ENCODE measurements at places on chromosomes 3 and 15.

- DNase-seq, result no peak
Measured at GRCh38 chr3:14503033-14503705, 37.0 kb downstream of the GRIP2 start.

DNA sequence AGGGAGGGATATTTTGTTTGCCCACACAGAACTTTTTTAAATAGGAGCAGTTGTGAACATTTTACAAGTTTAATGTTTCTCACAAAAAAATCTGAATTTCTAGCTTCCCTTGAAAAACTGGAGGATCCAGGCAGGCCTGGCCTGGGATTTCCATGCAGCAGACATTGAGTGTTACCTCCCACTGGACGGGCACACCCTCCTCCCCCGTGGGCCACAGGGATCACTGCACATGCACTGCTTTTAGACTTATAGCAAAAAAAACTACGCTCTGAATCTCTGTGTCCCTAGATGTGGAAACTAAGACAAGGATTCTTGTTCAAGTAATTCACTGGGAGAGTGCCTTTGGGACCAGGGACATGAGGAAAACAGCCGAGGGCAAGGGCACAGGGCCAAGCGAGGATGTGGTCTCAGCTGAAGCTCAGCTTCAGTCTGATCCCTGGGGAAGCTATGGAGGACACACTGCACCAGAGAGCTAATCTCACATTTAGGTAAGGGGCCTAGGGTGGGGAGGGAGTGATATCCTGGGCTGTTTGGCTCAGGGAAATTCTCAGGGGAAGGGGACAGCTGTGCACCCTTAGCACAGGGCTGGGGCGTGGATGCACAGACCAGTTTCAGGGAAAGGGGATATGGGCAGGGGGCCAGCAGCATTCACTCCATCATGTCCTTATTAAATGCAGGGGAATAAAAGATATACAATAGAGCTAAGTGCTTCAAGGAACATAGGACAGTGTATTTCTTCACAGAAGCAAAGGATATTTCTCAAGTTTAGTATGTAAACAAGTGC lies 46.0 kb downstream of the FSIP1 start:
- DNase-seq, result no peak

- DNase-seq, result no peak
Measured at GRCh38 chr3:32794487-32795308, 23.1 kb upstream of the TRIM71 start.

DNA sequence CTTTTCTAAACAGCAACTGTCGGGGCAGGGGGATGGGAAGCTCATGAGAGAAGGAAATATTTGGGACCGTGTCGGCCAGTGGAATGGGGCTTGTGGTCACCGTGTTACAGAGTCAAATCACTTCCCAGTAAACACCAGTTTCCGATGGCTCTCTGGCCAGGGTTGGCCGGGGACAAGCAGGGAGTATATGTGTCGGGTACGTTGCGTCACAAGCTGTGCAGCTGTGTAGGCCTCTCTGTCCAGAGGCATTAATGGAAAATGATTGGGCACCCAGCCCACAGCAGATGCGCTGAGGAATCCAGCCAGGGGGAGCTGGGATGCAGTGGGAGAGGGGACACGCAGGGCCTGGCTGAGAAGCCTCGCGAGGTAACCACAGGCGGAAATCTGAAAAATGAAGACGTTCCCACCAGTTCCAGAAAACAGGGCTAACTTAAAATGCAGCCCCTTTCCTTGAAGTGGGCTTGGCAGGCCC lies 15.8 kb upstream of the ALDH1A3 start:
- no peak for DNase-seq

DNA sequence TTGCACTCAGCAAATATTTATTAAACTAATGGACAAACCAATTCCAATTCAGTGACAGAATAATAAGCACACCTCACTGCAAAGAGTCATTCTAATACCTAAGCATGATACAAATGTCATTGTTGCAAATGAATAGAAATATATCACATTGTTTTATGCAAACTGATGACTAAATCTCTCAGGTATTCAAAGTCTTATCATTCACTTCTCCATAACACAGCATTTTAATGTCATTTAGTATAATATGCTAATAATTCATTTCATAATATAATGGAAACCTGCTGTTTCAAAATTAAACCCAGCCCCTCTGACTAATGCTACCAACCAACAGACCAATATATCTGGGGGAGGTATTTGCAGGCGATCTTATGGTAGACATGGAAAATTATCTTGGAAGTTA lies 71.8 kb downstream of the FGF7 start:
- no peak for DNase-seq

GRCh38 chr3:113055201-113055600 lies 64.4 kb downstream of the GTPBP8 start:
- no peak for DNase-seq

DNA sequence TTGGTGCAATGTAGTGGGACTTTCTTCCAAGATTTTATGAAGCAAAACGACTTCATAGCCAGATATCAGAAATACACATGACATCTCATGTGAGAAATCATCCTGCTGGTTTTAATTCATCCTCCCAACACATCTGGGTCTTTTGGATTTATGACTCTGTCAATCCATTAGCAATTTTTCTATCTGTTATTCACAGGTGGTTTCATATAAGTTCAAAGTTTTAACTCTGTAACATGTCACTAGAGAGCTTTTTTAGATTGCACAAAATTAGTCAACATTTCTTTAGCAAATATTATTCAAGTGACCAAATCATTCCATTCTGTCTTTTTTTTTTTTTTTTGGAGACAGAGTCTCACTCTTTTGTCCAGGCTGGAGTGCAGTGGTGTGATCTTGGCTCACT lies 30.4 kb downstream of the SQOR start:
- no peak for DNase-seq

GRCh38 chr3:36693670-36694069 lies 70.7 kb downstream of the DCLK3 start:
- DNase-seq, result no peak

DNA sequence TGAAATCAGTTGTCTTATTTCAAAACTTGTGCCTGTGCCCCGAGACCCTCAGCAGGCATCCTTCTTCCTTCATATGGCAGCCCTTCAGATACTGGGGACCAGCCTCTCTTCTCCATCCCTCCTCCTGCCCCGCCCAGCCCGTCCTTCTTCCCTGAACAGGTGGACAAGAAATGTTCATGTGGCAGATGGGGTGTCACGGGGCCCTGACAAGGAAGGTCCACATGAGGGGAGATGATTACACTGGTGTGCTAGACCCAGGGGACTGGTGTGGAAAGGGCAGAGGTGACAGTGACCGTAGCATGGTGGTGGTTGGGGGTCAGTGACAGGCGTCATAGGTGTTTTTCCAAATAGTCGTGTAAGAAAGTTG lies 150.9 kb downstream of the CHDH start:
- DNase-seq, result no peak

- peak; percentile 77 for DNase-seq
Measured at GRCh38 chr3:186930641-186931531, 560 bp downstream of the ST6GAL1 start.

DNA sequence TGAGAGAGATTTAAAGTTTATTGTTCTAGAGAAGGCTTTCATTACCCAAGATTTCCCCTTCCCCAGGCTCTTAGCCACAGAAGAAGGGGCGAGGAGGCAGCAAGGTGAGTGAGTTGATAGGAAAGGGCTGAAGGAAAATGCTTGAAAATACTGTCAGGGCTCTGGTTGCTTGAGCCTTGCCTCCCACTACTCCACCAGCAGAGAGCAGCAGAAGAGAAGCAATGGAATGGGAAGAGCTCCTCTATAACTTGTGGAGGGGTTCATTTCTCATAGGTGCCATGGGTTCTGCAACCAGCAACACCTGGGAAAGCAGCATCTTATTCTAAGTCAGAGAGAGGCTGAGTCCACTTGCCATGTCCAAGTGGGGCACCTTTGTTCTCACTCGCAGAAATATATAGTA lies 184.0 kb upstream of the CNTN6 start:
- no peak for DNase-seq

DNA sequence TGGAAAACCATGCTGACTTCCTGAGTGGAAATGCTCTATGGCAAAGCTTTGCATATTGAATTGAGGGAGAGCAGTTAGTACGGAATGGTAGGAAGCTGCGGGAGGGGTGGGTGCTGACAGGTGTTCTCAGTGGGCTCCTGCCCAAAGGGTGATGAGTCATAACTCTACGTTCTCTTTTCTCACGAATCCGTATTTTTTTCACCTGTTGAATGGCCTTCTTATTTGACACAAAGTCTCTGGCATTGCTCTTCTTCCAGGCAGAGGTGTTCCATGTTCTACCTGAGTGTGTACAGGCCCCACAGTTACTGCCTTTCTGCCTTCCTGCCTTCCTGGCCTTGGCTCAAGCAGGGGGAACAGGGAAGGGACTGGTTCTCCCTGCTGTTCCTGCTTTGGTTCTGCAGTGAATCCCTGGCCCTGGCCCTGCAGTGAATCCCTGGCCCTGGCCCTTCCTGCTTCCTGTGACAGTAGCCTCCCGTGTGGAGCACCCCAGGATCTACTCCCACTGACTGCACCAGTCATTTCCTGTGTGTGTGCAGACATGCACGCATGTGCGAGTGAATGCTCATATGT lies 31.9 kb downstream of the TRAK1 start:
- DNase-seq, result peak; percentile 38

DNA sequence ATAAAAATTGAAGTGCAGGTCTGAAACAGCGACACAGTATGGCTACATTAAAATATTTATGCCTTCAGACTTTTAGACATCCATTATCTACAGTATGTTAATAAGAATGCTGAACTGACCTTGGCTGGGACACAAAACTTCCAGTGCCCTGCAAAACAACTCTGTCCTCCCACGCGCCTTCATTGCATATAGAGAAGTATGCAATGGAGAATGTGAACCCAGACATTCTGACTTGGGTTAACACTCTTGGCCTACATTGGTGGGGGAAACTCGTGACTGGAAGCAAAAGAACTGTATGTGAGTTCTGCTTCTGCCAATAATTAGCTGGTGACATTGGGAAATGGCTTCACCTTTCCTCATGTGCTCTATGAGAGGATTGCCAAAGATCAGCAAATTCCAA lies 110.5 kb upstream of the SLC24A5 start:
- no peak for DNase-seq

GRCh38 chr15:95266451-95267061 lies 1035.2 kb downstream of the MCTP2 start:
- no peak for DNase-seq

- peak; percentile 45 for DNase-seq
Measured at GRCh38 chr3:46089237-46090011, 62.1 kb upstream of the XCR1 start.

DNA sequence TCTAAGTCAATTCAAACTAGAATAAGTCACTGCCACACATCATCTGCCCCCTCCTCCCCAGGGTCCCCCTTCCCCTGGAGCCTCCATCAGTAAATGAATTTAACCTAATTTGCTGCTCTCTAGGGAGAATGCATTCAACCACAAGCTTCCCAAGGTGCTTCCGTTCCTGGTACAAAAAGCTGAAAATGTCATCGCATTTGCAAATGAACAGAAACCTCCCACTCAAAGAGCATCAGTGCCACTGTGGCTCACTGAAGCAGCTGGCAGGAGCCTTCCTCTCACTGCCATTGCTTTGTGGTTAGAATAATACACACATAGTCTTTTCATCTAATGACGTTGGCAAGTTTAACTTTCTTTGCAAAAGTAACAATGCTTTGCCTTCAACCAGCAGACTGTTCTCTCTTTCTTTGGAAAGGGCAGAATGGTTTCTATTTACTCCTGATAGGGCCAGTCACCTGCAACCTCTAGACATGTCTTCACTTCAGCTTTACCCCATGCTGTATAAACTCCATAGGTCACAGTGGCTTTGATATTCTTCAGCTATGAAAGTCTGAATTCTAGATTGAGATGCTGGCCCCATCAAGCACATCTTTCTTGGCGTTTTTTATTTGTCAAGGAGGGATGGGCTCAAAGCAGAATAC lies 238.1 kb downstream of the CPNE4 start:
- DNase-seq, result no peak

- DNase-seq, result no peak
Measured at GRCh38 chr3:39133822-39134221, 19.6 kb downstream of the CSRNP1 start.

DNA sequence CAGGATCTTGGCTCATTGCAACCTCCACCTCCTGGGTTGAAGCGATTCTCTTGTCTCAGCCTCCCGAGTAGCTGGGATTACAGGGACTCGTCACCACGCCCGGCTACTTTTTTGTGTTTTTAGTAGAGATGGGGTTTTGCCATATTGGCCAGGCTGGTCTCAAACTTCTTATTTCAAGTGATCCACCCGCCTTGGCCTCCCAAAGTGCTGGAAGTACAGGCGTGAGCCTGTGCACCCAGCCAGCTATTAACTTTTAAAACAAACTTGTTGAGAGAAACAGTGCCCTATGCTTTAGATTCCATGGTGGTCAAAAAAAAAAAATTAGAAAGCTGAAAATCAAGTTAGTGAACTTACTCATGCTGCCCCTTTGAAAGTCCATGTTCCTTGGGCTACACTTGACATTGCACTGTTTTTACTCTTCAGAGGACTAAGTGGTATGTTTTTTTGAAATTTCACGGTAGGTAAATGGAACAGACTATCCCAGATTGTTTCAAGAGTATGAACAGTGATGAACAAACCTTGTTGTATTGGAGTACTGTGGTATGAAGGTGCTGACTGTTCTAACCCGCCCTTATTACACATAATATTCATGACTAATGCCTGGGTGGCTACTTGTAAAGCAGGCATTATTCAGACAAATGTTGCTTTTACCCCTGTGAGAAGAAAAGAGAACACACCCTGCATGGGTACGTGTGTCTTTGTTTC lies 206.9 kb downstream of the KLHL25 start:
- no peak for DNase-seq

GRCh38 chr15:58019503-58020376 lies 45.8 kb downstream of the ALDH1A2 start:
- DNase-seq, result no peak

DNA sequence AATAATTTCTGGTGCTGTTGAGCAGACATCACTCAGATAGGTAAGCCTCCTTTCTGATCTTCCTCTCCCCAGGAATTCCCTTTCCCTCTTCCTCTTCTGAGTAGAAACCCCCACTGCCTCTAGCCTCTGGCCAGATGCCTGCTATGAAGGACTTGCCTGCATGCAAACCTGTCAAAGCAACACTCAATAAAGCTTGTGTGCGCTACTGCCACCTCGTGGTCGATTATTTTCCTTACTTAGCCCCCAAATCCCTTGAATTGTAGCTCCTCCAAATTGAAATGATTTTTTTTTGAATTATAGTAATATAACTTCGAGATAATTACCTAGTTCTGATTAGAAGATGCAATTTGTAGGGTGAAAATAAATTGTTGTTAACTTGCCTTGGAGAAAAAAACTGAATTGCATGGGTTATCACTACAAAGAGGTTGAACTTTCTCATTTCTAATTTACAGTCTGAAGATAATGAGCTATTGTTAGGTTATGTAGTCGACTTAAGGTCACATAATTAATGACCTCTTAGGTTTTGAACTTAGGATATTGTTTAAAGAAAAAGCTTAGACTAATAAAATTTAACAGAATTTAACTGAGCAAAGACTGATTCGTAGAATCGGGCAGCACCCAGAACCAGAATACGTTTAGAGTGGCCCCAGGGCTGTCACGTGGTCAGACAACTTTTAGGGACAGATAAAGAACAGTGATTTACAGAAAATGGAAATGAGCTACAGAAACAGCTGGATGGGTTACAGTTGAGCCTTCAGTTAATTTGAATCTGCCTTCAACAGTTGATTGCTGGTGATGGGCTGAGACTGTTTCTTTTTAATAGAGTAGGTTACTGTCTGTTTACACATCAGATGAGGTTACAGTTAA lies 269.3 kb downstream of the ARPP21 start:
- DNase-seq, result peak; percentile 12

Data from GM13977 (cell line).